GM12865 (cell line): ENCODE measurements at places on chromosomes 4 and X.

DNA sequence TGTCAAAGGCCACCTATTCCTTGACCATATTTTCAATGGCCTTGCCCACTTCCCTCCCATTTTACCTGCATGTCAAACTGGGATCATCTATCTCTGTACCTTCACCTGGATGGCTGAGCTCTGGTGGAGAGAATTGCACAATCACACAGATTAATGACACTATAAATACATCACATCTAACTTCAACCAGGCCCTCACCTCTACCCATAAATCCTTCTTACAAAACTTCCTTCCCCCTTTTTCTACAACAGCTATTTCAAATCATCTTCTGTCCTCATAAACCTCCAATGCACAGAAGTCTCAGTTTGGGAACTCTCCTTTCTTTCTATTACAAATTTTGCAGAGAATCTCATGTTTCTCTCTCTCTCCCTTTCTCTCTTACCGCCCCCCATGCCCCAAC is 9.2 kb downstream of the PALLD start:
- DNase-seq = no peak

DNA sequence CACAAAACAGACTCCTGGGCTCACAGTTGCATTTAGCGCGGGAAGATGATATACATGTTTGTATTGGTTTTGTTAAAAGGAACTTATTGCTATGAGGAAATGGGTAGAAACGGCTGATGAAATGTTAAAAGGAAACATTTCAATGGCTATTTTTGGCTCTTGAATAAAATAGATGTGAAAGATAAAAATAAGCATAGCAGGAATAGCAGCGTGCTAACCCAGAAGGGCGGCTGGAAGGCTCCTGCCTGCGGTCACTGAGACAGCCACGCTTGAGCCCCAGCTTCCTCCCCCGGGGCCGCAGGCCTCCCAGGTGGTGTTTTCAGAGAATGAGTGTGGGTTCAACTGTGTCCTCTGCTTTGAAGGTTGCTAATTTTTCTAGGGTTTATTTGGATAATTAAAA is 35.0 kb upstream of the CLCN4 start:
- DNase-seq = peak; percentile 56

GRCh38 chr4:186146458-186146857 is 42.0 kb downstream of the FAM149A start:
- DNase-seq = no peak

GRCh38 chr4:101813604-101814003 is 23.1 kb downstream of the BANK1 start:
- peak; percentile 29 for DNase-seq

GRCh38 chr4:75718529-75718928 is 5.8 kb upstream of the USO1 start:
- no peak for DNase-seq
